ENCODE measurements at places on chromosomes 1 and 21. TPM values are rescaled to one million over a fixed set of nuclear protein-coding genes. Genes with fewer than 3 reads are reported as not detected.

- H3K4me1 ChIP-seq = no peaks in the 10 kb centered on the region
- no peak overlapping the region for H3K4me3 ChIP-seq
- H3K27ac ChIP-seq = no peak overlapping the region
- H3K27me3 ChIP-seq = no peaks in the 10 kb centered on the region
- H3K36me3 ChIP-seq = no peaks in the 10 kb centered on the region
Measured at GRCh38 chr21:25539606-25540005, 67.7 kb downstream of the MRPL39 start.

The FCRLB gene
- total RNA-seq = 0.28 TPM

The OR2AK2 gene
- 0.09 TPM for total RNA-seq

- peaks cover 28% of the 10 kb centered on the region for H3K4me1 ChIP-seq
- no peak for DNase-seq
- H3K27me3 ChIP-seq = no peaks in the 10 kb centered on the region
- peak overlapping the region; percentile 78 for H3K27ac ChIP-seq
- H3K4me3 ChIP-seq = peak overlapping the region; percentile 96
Measured at GRCh38 chr1:33257207-33257771, 997 bp downstream of the ZNF362 start.

- no peak for DNase-seq
- no peak overlapping the region for H3K4me3 ChIP-seq
Measured at GRCh38 chr1:21874328-21874727, 62.3 kb downstream of the LDLRAD2 start.

The F13B gene
- total RNA-seq = under 0.01 TPM

- peaks cover 14% of the 10 kb centered on the region for H3K27me3 ChIP-seq
- peak overlapping the region; percentile 83 for H3K27ac ChIP-seq
- H3K36me3 ChIP-seq = no peaks in the 10 kb centered on the region
- H3K4me3 ChIP-seq = peak overlapping the region; percentile 95
- peaks cover 6% of the 10 kb centered on the region for H3K4me1 ChIP-seq
Measured at GRCh38 chr1:167714439-167715156, 7.2 kb upstream of the MPZL1 start.

The SLC35F3 gene
- total RNA-seq = 3.2 TPM
